Caudate nucleus (tissue), 63 donors: ENCODE measurements at places on chromosomes 5 and 9.

- no peak for DNase-seq
These were observed 10.3 kb downstream of the CNOT8 start for GRCh38 chr5:154868702-154869101.

- DNase-seq: no peak
These were observed 576.5 kb upstream of the BRINP1 start for GRCh38 chr9:119945686-119946085.

DNA sequence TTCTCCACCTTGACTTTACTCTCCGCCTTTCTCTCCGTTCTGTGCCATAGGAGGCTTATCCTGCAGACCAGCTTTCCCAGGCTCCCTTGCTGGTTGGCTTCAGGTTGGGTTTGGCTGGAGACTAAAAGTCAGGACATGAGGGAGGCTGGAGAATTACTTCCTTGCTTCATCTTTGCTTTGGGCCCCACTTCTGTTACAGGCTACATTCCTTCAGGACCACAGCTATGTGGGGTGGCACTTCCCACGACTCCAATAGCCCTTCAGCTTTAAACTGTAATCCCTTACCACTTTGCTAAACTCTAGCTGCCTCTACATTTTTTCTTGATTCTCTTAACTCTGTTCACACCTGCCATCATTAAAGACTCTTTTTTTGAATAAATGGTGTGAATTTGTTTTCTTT lies 186.7 kb upstream of the NR4A3 start:
- no peak for DNase-seq

GRCh38 chr5:88680253-88681132 lies 202.5 kb downstream of the MEF2C start:
- DNase-seq: peak; percentile 61

DNA sequence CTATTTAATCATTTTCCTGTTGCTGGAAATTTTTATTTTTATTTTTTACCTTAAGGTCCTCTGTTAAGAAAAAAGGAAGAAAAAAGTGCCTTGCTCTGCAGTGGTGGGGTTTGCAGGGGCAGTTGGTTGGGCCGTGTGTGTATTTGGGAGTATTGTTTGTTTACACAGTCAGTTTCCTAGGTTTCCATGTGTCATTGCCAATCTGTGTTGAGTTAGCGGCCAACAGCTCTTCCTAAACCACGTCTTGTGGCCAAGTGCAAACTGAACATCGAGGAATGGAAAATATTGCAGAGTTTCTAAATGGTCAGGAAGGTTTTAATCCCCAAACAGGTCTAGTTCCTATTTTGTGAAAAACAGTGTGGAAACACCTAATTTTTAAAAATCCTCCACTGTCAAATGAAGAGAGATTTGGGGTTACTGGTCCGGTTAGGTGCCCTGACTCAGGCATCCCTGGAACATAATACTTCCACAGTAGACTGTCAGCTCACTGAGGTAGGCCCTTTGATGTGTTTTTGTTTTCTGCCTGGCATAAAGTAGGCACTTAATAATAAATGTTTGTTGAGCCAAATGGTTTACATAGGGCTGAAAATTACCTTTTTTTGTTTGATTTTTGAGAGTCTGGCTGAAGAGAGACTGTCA lies 37.0 kb downstream of the MAMDC2 start:
- no peak for DNase-seq
